ENCODE measurements at places on chromosomes 11 and 22.

DNA sequence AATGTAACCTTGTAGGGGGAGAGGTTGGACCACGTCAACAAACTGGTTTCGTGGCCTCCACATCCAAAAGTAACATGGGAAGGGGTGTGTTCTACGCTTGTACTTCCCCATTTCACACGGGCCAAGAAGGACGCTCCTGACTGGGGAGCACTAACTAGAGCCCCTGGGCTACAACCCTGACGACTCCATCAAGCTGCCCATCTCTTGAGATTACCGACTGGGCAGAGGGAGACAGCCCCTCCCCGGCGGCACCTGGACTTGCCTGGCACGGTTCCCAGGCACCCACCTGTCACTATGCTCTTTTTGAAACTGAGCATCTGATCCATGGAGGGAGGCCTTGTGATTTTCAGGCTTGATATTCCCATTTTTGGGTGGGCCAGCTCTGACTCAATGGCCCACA is 68.5 kb downstream of the SHANK2 start:
- DNase-seq: no peak

DNA sequence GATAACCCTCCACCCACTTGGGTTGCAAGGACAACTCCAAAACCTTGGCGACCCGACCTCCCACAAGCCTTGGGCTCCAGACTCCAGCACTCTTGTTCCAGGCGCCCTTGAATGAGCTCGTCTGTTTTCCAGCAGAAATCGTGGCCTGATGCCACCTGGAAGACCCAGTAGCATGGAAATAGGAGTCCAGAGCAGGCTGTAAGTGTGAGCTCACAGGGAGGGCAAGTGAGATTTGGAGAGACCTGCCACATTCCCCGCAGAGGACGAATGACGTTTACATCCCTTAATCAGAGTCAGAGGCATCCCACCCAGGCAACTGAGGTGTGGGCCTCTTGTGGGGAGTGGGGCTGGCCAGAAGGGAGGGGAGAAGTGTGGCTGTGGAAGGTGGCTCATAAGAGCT is 71.9 kb downstream of the LDLRAD3 start:
- no peak for DNase-seq

DNA sequence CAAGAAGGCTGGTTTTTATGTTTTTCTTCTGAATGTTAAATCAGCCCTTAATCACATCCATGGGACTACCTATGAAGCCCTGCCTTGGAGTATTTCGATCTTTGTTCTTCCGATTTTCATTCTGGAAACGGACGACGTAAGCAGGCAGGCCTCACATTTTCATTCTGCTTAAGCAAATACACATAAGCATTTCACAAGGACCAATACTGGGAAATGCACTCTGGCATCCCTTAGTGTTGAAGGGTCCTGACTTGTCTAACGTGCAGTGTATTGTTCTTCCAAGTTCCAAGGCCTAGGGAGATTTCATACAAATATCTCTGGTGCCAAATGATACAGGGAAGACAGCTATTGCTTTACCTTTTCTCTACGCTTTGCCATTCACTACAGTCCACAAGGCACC is 143.8 kb downstream of the LARGE1 start:
- no peak for DNase-seq

- no peak for DNase-seq
Observed at GRCh38 chr11:78350091-78350645, 67.5 kb downstream of the GAB2 start.

DNA sequence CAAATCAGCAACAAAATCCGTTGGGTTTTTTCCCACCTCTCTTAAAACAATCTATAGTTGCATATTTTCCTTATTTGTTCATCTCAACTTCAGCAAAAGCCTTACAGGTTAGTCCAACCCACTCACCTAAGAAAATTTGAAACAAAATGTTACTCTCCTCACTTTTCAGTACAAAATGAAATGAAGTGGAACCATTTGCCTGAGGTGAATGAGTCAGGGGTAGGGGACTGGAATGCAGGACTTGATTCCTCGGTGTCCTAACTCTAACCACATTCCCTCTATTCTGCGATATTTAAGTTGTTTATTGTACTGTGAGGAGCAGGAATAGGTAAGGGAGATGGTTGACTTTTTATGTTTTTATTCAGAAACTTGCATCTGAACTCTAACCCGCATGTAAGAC is 16.4 kb downstream of the ATP5MG start:
- DNase-seq: no peak

- DNase-seq: no peak
Observed at GRCh38 chr11:112267188-112267591, 6.5 kb upstream of the PLET1 start.

GRCh38 chr11:70067591-70068341 is 10.4 kb upstream of the ANO1 start:
- DNase-seq: no peak

DNA sequence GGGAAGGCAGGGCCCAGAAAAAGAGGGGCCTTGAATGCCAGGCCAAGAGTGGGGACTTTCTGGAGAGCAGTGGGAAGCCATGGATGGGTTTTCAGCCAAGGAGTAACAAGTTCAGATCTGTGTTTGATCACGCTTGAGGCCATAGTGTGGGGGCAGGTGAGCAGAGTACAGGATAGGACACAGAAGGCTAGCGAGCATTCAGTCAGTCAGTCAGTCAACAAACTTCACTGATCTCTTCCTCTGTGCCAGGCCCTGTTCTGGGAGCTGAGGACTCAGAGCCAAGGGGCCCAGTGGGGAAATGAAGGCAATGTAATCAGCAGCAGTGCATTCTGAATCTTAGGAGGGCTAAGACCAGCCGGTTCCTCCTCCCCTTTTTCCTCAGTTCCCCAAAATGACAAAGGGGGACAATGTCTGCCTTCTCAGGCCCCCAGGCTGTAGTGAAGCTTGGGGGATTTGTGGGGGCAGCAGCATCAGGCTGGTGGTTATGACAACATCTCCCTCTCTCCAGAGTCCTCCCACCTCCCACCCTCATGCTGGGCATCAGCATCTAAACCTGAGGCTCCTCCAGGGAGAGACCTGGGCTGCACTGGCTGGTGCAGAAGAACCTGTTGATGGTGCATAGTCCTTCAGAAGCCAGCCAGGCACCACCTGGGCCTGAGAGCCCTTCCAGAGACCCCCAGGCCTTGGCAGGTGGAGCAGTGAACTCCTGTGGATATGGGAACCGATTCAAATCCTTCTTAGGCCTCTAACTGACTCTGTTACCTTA is 42.9 kb upstream of the TPBGL start:
- no peak for DNase-seq

- no peak for DNase-seq
Observed at GRCh38 chr11:105033343-105033742, 1.6 kb downstream of the CASP1 start.

DNA sequence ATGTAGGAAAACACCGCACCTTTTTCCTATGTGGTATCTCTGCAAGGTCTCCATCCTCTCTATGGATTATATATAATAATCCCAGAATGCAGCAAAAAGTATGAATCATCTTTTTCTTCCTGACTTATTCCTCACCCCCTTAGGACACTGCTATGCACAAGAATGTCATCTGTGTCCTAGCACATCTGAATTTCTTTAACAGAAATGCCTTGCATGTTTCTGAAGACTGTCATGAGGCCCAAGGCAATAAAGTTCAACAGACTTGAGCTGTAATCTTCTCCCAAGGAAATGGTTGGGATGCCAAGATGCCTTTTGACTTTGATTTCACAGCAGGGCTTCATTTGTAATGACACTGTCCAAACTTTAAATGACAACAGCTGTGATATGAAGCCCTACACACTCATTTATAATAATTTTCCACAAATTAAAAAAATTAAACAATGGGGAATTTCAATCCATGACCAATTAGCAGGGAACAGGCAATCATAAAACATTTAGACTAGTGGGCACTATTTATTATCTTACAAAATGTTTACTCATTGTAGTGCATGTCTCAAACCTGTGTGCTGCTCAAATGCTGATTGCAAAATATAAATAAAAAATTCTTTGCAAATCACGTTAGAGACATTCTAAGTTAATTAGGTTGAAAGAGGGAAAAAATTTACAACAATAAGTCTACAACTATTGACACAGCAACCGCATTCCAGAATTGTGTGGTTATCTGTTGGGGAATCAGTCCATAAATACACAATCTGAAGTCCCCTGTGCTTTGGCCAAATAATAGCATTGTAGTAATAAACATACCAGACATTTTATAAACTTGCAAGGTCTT is 242.3 kb downstream of the SWAP70 start:
- no peak for DNase-seq

GRCh38 chr11:125376856-125377255 is 119.2 kb downstream of the FEZ1 start:
- DNase-seq: no peak

DNA sequence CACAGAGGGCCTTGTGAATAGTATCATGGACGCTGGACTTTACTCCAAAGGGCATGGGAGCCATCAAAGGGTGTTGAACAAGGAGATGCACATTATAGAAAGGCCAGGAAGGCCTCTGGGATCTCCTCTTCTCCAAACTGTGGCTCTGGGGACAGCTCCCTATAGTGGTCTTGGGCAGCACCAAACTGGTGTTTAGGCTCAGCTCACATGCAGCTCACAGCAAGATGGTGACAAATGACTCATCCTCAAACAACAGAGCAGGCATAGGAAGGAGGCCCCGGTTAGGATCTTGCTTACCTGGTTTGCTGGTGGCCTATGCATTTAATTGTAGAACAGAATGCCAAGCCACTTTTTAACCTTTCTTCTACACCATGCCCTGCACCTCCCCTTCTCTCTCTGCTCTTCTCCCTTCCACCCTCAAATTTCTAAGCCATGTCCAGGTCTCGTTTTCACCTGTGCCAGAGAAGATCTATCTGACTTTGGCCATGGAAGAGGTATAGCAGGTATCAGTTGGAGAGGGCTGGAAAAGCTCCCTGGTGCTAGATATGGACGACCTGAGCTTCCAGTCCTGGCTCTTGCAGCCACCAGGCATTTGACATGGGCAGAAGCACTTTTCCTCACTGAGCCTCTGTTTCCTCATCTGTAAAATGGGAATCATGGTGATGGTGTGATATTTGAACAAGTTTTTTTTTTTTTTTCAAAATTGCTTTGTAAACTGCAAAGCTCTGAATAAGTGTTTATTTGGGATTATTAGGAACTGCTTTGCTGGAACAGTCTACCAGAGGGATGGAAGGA is 14.4 kb upstream of the EHF start:
- no peak for DNase-seq

GRCh38 chr11:34978236-34979191 is 62.1 kb downstream of the PDHX start:
- DNase-seq: no peak

GRCh38 chr11:112617977-112618826 is 343.0 kb upstream of the NCAM1 start:
- no peak for DNase-seq

DNA sequence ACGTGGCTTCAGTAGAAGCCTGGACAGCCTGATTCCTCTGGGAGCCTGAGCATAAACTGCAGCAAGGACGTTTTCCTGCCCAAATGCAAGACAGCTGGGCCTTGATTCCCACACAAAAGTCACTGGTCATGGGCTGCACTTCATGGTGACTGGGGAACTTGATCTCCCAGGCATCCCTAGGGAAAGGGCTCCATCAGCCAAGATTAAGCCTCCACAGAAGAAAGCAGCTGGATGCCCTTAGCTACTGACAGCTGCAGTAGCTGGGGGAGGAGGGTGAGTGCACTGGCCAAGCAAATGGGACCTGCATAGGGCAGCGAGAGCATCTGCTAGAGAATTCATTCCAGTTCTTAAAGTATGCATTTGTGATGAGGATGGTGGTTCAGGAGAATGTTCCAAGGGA is 267.4 kb upstream of the ISX start:
- no peak for DNase-seq

DNA sequence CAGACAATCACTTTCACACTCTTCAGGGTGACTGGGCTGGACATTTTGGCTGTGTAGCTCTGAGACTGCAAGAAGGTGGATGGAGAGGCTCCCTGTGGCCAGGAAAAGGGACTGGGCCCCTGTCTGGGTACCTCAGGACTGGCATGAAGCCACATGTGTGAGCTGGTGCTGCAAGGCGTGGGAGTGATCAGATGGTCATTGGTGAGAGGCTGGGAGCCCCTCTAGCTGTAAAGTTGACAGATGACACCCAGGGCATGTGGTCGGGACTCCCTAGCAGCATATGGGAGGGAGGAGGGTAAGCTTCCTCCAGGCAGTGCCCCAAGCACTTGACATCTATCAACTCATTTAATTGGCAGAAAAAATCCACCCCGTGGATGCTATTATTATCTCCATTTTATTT is 18.9 kb upstream of the CABP2 start:
- DNase-seq: no peak

- DNase-seq: no peak
Observed at GRCh38 chr11:2321311-2321683, 19.5 kb downstream of the TSPAN32 start.

GRCh38 chr11:116729501-116730240 is 43.1 kb downstream of the BUD13 start:
- no peak for DNase-seq

GRCh38 chr11:60869451-60869825 is 2.1 kb downstream of the ZP1 start:
- DNase-seq: no peak
